Head of caudate nucleus (tissue), 42 donors: ENCODE measurements at places on chromosomes 3 and 15.

DNA sequence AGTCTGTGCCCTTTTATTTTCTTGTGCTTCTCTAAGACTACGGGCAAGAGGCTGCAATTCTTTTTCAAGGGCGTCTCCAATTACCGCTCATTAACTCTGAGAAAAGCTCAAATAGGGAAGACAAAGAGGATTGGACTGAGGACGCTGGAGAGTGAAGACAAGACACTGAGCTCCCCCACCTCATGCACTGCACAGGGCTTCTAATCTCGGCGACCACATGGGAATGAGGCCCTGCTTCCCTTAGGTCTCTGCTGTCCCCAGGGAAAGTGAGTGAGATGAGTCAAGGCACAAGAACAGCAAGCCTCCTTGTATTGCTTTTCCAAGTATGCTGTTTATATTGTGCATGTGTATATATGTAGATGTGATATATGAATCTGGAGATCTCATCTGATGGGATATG lies 392.2 kb upstream of the CFAP20DC start:
- no peak for DNase-seq

- no peak for DNase-seq
Measured at GRCh38 chr3:129162729-129163579, 2.1 kb upstream of the ISY1 start.

- no peak for DNase-seq
Measured at GRCh38 chr3:125479091-125479490, 40.9 kb downstream of the SNX4 start.

DNA sequence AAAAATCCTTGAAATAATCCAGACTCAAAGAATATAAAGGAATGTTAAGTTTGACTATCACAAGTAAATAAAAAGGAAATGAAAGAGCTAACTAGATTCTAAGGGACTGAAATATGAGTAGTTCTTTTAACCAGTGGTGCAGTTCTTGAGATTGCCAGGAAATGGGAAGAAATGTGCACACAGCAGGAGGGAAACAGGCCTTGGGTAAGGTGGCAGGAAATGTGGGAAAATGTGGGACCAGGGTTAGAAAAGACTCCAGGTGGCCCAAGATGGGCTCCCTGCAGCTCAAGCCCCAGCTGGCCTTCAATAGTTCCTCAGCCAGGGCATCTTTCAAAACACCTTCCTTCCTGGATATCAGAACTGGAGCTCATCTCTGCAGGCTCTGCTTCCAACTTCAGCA lies 181.3 kb downstream of the ISL2 start:
- no peak for DNase-seq

DNA sequence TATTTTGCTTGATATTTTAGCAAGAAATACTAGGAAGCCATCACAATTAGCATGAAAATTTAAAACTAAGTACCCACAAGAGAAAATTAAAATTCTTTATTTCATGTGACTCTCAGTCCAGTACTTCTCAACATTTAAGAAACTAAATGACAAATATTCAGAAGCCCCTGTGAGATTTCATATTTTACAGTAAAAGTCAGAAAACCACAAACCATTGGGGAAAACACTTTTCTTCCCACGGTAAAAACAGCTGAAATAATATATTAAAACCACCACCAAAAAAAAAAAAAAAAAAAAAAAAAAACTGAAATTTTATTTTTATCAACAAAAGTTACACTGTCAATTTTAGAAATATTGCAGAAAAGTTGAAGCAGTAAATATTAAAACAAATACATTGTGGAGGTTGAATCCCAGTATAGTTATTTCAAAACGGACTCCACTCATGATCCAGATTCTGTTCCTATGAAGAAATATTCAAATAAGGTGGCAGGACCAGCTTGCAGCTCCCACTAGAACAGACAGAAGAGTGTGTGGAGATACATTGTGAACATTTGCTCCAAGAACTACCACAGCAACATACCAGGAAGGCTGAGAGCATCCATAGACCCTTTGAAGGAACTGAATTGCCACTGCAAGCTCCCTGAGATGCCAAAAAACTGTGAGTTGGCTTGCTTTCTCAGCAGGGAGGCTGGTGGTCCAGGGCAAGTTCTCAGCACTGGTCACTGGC lies 308.2 kb downstream of the CTNNB1 start:
- DNase-seq: no peak

- no peak for DNase-seq
Measured at GRCh38 chr3:36686516-36686915, 77.8 kb downstream of the DCLK3 start.

DNA sequence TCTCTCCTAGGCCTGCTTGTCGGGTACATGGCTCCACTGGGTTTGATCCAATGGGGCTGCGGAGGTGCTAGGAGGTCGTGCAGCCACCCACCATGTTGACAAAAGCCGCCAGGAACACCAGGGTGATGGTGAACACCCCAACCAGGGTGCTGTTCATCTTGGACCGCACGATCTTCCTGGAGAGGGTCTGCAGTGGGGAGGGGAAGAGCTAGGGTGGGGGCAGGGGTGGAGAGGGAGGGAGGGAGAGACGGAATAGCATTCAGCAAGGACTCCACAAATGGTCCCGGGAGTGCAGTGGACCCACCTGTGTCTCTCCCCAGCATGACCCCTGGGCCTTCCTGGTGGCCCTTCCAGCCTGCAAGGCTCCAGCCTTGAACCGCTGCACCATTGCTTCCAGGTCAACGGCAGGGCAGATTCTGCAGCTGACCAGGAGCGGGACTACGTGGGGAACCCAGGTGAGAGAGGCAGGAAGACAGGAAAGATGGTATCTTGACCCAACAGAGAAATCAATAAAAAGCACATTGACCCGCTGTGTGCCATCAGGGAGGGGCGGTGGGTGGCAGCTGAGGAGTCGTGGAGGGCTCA lies 102.3 kb downstream of the SEC22A start:
- DNase-seq: no peak

DNA sequence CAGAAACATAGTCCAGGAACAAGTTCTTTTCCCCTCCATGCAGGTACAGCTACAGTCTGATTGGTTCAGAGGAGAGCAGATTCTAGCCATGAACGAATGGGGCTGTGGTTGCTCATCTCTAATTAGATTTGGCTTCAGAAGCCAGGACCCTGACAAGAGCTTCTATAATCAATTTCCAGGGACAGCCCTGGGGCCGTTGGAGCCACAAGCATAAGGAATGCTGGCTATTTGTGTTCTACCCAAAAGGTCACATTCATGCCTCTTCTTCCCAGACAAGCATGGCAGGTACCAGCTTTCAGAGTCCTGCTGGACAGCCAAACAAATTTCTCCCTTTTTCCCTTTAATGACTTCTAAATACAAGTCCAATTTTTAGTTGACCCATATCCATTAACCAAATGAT lies 215.5 kb upstream of the LRTM1 start:
- DNase-seq: no peak

- DNase-seq: no peak
Measured at GRCh38 chr15:76341366-76342057, 4.9 kb downstream of the ISL2 start.

DNA sequence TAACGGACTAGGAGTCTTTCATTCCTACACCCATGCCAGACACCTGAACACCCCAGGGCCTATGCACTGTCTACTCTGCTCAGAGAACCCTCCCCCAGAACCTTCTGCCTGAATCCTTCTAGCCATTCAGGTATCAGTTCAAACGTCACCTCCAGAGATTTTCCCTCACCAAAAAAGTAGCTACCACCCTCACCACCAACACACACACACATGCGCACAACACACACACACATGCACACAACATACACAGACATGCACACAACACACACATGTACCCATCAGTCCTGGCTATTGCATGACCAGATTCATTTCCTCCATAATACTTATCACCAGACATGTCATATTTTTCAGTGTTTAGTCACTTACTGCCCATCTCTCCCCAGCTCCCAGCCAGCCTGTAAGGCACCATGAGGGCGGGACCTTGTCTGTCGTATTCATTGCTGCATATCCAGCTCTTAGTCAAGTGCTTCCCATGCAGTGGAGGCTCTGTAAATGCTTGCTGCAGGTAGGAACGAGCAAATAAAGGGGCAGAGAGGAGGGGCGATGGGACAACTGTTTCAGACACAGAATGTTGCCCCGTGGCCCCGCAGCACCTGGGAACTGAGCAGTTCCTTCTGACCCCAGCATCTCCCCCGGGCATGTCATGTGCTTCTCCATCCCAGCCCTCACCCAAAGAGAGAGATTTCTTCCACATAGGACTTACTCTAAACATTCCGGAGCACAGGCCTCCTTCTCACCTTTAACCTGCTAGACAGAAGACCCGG lies 29.2 kb downstream of the XXYLT1 start:
- DNase-seq: no peak

DNA sequence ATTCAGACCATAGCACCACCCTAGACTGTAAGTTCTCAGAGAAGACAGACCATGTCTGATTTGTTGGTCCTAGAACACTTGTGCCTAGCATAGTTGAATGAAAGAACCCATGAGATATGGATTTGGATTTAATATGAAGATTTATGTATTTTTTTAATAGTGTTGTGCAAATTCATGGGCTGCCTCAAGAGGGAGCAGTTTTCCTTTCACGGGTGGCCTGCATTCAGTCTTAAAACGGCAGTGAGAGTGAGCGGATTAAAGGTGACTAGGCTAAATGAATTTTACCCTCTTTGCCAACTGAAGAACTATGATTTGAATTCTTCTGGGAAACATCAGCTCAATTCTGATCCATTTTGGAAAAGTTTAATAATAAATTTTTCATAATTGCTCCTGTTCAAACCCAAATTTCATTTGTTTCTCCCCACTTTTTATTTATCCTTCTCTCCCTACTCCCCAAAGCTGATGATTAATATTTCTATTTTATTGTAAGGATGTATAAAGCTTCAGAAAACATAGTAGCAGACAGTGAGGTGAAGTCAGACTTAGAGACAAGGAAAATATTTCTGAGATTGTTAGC lies 67.3 kb downstream of the MORC1 start:
- no peak for DNase-seq

DNA sequence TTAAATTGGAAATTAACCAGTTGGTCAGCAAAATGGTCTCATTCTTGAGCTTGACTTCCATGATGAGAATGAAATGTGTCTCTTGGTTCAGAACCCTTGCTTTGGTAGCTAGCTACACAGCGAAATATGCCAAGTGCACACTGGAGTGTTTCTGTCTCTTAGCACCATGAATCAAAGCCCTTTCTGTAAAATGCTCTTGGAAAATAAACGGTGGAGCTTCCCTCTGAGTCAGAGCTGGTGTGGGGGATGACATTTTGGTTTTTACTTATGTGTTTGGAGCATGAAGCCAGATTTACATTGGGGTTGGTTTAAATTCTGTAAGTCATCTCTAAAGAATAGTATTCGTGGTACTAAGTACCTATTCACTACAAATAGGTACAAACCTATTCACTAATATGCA lies 85.1 kb upstream of the NANOGP8 start:
- DNase-seq: peak; percentile 70

DNA sequence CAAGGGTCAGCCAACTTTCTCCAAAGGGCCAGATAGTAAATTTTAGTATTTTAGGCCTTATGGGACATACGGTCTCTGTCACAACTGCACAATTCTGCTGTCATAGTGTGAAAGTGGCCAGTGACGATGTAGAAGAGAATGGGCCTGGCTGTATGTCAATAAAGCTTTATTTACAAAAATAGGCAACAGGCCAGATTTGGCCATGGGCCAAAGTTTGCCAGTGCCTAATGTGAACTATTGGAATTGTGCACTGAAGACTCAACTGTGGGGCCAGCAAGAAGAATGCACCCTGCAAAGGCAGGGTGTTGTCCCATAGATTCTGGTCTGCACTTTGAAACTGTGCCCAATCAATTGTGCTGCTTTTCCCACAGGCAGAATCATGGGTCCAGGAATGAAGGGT lies 69.4 kb upstream of the PRR23E start:
- no peak for DNase-seq

DNA sequence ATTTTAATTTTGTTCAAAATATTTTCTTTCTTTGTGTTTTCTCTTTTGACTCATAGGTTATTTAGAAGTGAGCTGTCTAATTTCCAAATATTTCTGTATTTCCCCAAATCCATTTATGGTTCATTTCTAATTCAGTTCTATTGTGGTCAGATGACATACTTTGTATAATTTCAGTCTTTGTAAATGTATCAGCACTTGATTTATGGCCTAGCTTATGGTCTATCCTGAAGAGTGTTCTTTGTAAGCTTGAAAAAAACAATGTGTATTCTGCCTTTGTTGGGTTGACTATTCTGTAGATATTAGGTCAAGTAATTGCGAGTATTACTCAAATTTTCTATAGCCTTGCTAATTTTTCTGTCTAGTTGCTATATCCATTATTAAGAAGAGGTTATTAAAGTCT lies 311.2 kb downstream of the OCA2 start:
- DNase-seq: no peak

DNA sequence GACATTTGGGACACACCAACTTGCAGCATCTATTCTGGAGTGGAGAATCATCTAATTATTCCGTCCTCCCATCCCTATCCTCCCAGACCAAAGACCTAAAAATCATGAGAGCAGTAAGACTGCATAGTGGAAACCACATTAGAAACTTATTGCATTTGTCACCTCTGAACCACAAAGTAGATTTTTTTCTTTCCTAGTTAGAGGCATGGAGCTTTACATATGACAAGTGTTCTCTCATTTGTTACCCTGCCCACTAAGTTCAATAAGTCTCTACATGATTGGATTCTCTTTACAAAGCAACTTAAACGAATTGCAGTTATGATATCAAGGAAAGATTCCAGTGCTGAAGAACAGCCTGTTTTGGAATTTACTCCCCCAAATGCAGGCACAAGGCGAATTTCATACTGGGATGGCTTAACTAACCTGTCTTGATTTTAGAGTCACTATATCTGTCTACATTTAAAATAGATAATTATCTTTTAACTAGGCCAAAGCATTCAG lies 42.3 kb upstream of the LRRFIP2 start:
- no peak for DNase-seq
